ENCODE measurements at places on chromosomes 11 and 22.

DNA sequence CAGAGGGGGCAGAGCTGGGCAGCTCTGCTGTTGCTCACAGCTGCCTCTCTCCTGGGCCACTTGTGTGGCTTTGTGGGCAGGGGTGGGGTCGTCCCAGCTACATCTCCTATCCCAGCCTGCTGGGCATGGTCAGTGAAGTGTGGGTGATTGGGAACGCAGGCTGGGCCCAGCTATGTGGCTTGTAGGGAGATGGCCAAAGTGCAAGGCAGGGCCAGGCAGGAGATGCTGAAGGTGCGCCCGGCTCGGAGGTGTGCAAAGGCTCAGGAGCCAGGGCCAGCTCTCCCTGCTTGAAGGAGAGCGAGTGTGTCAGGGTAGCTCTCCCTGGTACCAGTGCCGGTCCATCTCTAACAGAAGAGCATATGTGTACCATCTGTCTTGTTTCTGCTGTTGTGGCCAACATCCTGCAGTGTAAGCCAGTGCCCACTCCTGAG, 8.4 kb upstream of the RANBP1 start:
- DNase-seq: no peak

GRCh38 chr11:94150704-94151685, 22.4 kb downstream of the PANX1 start:
- DNase-seq: no peak

DNA sequence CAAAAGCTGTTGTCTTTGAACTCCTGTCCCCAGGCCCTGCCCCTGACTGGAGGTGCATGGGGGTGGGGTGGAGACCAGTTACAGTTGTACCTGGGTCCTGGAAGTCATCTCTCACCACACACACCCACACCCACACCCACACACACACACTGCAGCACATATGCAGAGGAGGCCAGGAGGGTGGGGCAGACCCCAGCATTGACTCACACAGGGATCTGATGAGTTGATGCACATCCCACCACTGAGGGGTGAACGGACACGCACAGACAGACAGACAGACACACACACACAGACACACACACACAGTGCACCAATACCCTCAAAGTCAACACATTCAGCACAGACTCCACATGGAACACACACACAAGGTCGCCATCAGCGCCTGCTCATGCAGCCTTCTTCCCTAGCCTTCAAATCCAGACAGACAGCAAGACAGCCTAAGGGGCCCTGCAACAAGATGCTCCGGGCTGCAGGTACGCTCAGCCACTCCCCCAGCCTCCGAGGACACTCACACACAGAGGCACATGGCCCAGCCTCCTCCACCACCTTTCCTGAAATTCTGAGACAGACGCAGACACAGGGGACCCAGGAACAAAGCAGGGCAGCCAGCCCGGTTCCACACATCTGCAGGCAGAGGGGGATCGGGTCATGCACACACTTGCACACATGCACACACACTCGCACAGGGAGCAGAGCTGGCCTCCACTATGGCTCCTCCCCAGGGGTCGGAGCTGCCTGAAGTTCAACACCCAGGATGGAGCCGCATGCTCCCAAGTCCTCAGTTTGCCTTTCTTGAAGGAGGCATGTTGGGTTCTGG, 26.5 kb downstream of the SYT7 start:
- no peak for DNase-seq

GRCh38 chr22:36344106-36344827, 43.5 kb downstream of the MYH9 start:
- DNase-seq: no peak

- no peak for DNase-seq
Measured at GRCh38 chr11:44380009-44380313, 70.0 kb upstream of the ALX4 start.

DNA sequence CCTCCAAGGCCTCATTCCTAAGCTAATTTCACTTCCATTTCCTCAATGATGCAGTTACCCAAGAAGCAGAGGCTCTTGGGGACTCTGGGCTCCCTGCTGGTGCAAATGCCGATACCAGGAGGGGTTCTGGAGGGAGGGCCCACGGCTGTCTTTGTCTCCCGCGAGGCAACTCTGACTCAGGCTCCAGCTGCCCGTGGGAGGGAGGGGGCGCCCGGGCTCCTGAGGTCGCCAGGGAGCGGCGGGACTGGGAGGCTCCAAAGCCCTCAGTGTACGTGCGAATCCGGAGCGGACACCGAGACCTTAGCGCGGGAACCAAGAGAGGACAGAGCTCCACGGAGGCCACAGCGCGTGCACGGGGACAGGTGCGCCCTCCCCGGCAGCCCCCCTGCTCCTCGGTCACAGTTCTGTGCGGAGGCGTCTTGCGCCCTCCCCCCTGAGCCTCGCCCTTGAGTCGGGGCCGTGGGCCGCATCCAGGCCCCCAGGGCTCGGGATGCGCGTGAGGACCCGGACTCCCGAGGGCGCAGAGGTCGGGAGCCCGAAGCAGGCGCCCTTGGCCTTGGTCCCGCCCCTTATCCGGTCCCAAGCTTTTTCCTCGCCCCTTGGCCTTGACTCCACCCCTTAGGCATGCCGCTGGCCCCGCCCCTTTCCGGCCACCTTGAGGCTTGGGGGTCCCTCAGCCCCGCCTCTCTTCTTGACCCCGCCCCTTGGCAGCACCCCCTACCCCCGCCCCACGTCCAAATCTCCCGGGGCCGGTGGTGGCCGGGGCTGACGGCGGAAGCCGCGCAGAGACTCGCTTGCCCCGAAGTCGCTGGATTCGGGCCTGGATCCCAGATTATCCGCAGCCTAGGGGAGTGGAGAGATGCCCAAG, 4.7 kb upstream of the SHISA8 start:
- DNase-seq: peak; percentile 78

- no peak for DNase-seq
Measured at GRCh38 chr22:49730656-49731055, 97.0 kb downstream of the BRD1 start.

GRCh38 chr11:61198361-61198760, 5.0 kb upstream of the PGA3 start:
- no peak for DNase-seq

DNA sequence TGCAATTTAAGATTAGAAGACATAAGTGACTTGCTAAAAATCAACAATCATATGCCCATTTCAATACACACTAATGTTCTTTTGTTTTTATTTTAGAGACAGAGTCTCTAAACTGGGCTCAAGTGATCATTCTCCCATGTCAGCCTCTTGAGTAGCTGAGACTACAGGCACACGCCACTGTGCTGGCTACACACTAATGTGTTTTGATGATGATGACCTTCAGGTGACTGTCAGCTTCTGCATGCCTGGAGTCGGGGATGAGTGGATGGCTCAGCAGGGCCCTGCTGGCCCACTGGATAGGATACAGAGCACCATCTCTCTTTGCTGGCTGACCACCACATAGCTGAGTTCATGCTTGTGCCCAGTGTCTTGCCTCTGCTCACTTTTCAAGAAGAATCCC, 27.0 kb upstream of the POU2AF1 start:
- no peak for DNase-seq

- peak; percentile 92 for DNase-seq
Measured at GRCh38 chr11:9535189-9535781, 38.2 kb upstream of the WEE1 start.

DNA sequence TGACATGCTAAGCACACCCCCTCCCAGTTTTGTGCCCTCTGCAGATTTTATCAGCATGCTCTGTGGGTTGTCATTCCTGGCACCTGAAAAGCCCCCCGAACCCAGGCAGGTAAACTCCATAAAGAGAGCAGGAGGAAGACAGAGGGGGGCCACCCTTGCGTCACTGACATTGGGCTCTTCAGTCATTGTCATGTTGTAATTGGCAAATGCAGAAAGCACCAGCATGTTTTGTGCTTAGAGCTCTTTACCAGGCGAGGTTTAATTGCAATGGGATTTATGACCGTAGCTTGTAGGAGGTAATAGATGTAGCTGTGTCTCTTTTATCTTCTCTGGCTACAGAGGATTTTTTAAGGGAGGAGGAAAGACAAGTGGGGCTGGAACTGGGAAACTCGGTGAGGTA, 201.7 kb downstream of the GRIK4 start:
- no peak for DNase-seq
